Urothelium cell line (cell line): ENCODE measurements at places on chromosomes 6 and 20.

- no peak for DNase-seq
Measured at GRCh38 chr6:148566664-148567350, 180.0 kb upstream of the UST start.

GRCh38 chr20:51758978-51759544 lies 9.1 kb downstream of the ATP9A start:
- no peak for DNase-seq

GRCh38 chr6:119311514-119312142 lies 37.9 kb downstream of the MAN1A1 start:
- DNase-seq, result no peak

DNA sequence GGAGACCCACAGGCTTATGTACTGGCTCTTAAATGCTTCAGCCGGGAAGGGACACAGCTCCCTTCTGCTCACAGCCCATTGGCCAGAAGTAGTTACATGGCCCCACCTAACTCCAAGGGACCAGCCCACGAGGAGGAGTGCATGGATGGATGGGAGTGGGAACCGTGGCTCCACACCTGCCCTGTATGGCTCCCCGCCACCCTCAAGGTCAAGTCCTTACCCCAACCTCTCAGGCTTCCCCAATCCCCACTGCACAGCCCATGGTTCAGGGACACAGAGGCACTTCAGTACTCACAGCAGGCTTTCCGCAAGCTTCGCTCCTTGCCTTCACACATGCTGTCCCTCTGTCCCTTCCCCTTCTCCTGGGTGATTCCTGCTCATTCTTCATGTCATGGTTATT lies 137.9 kb upstream of the KCNG1 start:
- no peak for DNase-seq

- DNase-seq, result no peak
Measured at GRCh38 chr20:20782755-20783154, 70.3 kb upstream of the RALGAPA2 start.

DNA sequence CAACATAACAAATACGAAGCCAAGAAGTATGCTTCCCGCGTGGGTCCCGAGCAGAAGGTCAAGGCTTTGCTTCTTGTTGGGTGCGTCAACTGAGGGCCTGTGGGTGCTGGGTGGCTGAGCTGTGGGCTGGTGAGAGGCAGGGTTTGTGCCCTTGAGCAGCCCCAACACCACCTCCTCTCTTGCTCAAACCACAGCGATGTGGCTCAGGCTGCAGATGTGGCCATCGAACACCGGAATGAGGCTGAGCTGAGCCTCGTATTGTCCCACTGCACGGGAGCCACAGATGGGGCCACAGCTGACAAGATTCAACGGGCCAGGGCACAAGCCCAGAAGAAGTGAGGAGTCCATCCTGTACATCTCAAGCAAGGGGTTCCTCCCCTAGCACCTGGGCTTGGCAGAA lies 7.0 kb upstream of the PTPRA start:
- DNase-seq, result no peak

- peak; percentile 84 for DNase-seq
Measured at GRCh38 chr6:107114213-107114925, 946 bp downstream of the BEND3 start.

DNA sequence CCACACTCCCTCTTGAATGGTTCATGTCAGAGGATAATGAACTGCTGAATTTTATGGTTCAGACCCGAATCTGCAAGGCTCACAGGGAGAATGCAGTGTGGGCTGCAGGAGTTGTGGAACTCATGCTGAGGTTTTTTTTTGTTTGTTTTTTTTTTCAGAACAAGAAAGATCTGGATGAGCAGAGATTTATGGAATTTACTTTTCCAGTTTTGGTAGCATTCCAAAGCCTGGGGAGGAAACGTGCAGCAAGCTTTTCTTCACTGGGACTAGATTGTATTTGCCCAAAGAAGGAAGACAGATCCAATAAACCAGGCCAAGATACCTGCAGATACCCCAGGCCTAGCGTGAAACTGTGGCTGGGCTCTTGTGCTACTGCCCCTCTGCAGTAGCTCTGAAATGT lies 223.9 kb upstream of the TAB2 start:
- peak; percentile 23 for DNase-seq

DNA sequence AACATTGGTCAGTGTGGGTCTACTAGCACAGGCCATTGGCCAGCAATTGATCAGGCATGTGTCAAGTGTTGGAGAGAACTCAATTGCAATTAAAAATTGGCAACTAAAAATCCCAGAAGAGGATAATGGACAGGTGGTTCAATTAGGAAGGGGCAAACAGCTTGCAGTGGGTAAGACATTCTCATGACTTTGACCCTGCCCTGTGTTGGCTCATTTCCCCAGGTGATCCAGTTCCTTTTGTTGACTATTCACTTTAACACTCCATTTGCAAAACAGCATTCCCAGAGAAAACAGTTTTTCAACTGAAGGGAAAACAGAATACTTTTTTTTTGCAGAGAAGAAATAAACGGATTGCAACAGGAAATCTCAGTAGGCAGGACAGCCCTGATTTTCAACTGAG lies 28.9 kb upstream of the SCGN start:
- no peak for DNase-seq

GRCh38 chr6:9484091-9484490 lies 930.8 kb downstream of the TFAP2A start:
- DNase-seq, result no peak

DNA sequence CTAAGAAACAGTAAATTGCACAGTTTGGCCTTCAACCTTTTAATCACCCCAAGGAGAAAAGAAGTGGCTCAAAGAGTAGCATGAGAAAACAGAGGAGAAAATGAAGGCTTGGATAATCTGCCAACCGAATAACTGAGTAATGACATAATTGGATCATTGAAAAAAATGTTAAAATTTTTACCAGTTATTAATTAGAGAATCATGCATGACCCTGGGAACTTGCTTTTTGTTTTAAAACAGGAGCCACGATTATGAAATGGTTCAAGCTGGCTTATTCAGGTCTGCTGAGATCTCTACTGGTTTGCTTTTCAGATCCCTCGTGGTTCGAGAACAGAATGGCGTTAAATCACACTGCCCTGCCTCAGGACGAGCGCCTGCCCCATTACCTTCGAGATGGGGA lies at the start of gene OPN5:
TSS of gene OPN5 (plus strand) at position 301 of the 400 bp plus-strand sequence. CDS start at position 336, 35 bp downstream.
- no peak for DNase-seq

- no peak for DNase-seq
Measured at GRCh38 chr6:155077331-155077730, 82.2 kb downstream of the TIAM2 start.

- peak; percentile 51 for DNase-seq
Measured at GRCh38 chr6:38346291-38347079, 293.2 kb downstream of the BTBD9 start.

DNA sequence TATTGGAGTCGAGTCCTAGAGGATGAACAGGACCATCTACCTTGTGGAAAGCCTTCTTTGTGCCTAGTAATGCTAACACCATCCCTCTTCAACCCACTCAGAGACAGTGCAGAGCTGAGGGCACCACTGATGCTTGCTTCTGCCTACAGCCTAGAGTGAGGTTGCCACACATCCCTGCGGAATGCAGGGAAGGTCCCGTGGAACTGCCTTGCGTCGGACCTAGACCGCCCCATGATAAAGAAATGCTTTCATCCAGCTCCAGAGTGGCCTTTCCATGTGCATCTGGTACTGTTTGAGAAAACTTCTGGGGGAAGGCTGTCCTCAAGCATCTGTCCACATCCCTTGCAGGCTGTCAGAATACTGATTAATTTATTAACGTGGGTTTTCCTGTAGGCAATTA lies 168.4 kb downstream of the PHACTR1 start:
- no peak for DNase-seq

GRCh38 chr20:23245553-23246181 lies 104.9 kb upstream of the NXT1 start:
- DNase-seq, result no peak

GRCh38 chr6:104686550-104687175 lies 173.1 kb downstream of the HACE1 start:
- DNase-seq, result no peak

- DNase-seq, result no peak
Measured at GRCh38 chr20:11118802-11119380, 445.1 kb upstream of the JAG1 start.

- DNase-seq, result no peak
Measured at GRCh38 chr6:126738146-126738545, 380.3 kb upstream of the RSPO3 start.

GRCh38 chr6:128757961-128758360 lies 125.0 kb upstream of the LAMA2 start:
- no peak for DNase-seq

- DNase-seq, result peak; percentile 50
Measured at GRCh38 chr20:36848078-36848660, 27.8 kb upstream of the TLDC2 start.

DNA sequence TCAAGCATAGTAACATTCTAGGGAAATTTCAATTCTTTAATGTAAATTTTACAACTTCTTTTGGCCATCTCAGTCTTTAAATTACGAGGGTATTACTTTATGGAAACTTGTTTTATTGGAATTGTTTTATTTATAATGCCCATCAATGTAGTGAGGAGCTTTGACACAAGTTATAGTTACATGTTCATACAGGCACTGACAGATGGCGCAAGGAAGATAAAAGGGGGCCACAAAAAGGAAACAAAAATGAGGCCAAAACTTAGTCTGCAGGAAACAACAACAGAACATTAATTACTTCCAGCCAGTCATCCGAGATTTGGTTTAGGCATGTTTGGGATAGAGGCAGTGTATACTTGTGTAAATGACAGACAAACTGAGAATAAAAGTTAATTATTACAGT lies 18.3 kb downstream of the SESN1 start:
- DNase-seq, result no peak

- peak; percentile 62 for DNase-seq
Measured at GRCh38 chr20:14142171-14142570, 146.9 kb downstream of the MACROD2 start.

GRCh38 chr20:41632896-41633295 lies 14.7 kb upstream of the CHD6 start:
- no peak for DNase-seq

DNA sequence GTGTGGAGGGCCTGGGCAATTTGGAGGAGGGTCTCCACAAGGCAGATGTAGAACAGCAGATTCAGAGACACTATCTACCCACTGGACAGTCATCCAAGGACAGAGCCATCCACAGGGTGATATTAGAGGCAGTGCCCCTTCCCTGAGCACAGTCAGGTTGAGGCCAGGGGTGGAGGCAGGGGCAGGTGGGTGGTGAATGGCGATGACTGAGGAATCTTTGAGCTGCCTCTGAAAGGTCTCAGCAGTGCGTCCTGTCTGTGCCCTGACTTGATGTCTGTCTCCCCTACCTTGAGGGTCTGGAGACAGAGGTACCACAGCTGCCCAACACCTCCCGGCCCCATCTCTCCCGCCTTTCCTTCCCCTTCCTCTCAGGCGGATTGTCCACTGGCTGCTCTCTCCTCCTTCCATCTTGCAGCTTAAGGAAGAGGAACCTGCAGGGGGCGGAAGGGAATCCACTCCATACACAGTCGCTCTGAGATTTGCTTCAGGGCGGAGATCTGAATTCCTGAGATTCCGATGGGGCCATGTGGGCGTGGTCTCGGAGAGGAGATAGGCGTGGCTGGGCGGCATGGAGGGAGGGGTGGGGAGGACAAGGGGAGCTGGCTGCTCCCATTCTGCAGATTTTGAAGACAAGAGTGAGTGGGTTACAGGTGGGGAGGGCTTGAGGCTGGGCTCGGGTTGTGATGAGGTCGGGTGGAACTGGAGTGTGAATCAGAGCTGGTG lies 1.7 kb downstream of the MUCL3 start:
- peak; percentile 94 for DNase-seq

DNA sequence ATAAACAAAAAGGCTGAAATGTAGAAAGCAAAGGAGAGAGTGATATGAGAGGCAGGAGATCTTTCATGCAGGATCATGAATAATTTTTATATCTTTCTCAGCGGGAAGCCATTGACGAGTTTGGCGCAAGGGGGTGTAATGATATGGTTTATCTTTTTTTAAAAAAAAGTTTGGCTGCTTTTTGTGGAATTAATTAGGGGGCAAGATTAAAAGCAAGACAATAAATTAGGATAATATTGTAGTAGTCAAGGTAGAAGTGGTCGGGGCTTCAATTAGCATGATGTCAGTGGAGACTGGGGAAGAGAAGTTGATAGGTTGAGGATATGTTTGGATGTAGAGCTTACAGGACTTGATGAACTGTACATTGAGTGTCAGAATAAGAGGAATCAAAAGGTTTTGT lies 4.0 kb downstream of the SENP6 start:
- DNase-seq, result no peak

- DNase-seq, result no peak
Measured at GRCh38 chr20:12372557-12372956, 454.9 kb downstream of the BTBD3 start.

- no peak for DNase-seq
Measured at GRCh38 chr6:160315310-160315709, 32.9 kb upstream of the SLC22A3 start.

GRCh38 chr6:137512757-137513605 lies 18.8 kb upstream of the OLIG3 start:
- DNase-seq, result no peak

GRCh38 chr6:166710084-166710483 lies 83.0 kb upstream of the RPS6KA2 start:
- no peak for DNase-seq

GRCh38 chr20:49694450-49695071 lies 19.1 kb downstream of the B4GALT5 start:
- no peak for DNase-seq

DNA sequence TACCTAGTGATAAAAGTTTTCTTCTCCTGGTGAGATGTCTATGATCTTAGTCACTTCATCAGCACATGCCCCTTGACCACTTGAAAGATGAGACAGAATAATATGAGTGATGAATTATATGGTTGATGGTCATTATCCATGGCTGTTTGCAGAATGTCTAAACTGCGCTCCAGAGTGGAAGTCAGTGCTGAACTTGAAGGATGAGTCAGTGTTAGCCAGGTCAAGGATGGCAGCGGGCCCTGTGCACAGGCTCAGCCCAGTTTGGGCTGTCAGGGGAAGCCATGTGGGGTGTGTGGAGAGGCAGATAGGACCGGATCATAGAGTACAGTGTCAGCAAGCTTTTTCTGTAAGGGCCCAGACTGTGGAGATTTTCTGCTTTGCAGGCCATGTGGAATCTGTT lies 67.2 kb upstream of the KIF25 start:
- no peak for DNase-seq

- DNase-seq, result peak; percentile 38
Measured at GRCh38 chr6:144797881-144798589, 512.9 kb downstream of the UTRN start.

- no peak for DNase-seq
Measured at GRCh38 chr20:58987790-58988564, 6.9 kb downstream of the NELFCD start.
